ENCODE measurements at places on chromosomes 12 and 14.
A peak's percentile ranks its signal among the peaks of the same experiment; 100 is the strongest.

GRCh38 chr14:42469637-42470426, 863.2 kb downstream of the LRFN5 start:
- DNase-seq = no peak

- DNase-seq = no peak
These were observed 8.2 kb downstream of the CHST11 start for GRCh38 chr12:104464899-104465298.

- DNase-seq = no peak
These were observed 38.0 kb upstream of the GPATCH2L start for GRCh38 chr14:76113691-76114090.

DNA sequence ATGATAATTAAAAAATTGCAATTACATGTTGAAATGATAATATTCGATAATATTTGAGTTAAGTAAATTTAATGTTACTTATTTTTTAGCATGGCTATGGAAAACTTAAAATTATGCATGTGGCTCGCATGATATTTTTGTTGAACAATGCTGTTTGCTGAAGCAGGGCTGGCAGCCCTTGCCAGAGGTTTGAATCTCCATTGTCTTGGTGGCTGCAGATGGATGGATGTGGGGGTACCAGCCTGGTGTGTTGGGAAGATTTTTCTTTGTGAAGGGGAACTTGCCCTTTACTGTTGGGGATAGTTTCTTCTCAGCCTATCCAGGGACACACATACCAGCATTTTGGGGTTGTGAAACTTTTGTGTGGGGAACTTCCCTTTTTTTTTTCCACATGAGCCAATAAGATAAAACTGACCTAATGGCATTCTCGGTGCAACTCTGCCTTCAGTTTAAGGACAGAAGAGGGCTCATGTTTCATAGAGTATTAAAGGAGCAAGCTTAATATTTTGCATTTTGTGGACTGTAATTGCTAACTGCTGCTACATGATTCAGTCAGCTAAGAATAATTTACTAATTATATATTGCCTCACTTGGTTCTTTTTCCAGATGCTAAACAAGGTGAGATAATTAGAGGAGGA, 8.8 kb downstream of the RASSF3 start:
- DNase-seq = no peak

DNA sequence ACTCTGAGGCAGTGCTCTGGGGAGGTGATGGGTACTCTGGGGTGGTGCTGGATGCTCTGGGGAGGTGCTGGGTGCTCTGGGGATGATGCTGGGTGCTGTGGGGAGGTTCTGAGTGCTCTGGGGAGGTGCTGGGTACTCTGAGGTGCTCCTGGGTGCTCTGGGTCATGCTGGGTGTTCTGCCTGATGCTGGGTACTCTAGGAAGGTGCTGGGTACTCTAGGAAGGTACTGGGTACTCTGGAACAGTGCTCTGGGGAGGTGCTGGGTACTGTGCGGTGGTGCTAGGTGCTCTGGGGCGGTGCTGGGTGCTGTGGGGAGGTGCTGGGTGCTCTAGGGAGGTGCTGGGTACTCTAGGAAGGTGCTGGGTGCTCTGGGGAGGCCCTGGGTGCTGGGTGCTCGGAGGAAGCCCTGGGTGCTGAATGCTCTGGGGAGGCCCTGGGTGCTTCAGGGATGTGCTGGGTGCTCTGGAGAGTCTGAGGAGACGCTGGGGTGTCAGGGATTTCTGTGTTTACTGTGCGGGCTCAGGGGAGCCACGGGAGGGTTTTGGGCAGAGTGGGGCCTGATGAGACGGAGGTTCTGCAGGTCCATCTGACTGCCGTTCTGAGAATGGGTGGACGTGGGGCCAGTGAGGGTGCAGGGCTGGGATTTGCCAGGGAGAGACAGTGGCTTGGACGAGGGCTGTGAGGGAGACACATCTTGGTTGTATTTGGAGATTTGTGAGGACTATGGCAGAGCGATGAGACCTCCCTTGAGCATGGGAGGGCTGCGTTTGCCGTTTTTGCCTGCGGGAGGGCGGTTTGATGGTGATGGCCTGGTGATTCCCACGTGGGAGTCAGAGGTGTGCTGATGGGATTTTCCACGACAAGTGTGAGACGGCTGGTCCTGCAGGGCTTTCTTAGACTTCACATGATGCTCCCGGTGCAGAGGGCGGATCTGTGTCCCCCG, 30.0 kb downstream of the MMP17 start:
- no peak for DNase-seq

DNA sequence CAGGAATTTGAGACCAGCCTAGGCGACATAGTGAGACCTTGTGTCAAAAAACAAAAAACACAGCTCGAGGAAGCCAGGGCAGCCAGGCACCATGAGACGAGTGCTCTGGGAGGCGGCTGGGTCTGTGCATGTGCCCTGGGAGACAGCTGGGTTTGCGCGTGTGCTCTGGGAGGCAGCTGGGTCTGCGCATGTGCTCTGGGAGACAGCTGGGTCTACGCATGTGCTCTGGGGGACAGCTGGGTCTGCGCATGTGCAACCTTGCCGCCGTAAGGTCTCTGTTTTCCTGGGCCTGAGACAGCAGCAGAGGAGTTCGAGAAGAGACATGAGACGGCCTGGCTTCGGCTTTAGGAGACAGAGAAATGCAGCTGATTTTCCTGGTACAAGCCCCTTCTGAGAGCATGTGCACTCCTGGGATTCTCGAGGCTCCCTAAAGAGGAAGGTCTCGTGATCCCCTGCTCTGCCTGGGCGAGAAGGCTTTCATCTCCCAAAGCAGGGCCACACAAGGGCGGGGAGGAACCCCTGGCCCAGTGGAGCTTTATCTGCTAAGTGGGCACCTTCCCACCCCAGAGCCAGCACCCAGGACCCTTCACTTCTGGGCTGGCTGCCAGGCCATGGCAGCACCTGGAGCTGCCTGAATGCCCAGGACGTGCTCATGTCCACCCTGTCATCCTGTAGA, 3.5 kb upstream of the BDKRB1 start:
- peak; percentile 60 for DNase-seq

DNA sequence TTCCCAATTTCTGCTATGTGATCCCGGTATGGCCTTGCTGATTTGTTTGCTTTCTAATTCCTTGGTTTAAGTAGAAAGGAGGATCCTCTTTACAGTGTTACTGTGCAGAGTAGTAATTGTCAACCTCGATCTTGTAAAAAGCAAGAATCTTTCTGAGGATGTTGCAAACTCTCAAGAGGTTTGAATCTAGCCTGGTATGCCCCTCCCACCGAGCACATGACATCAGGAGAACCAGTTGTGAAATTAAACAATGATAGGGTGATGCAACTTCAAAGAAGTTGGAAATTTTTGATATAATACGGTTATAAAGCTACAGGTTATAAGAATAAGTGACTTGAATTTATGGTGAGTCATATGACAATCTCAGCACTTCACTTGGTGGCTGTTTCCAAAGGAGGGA, 35.0 kb upstream of the FUT8 start:
- DNase-seq = no peak

DNA sequence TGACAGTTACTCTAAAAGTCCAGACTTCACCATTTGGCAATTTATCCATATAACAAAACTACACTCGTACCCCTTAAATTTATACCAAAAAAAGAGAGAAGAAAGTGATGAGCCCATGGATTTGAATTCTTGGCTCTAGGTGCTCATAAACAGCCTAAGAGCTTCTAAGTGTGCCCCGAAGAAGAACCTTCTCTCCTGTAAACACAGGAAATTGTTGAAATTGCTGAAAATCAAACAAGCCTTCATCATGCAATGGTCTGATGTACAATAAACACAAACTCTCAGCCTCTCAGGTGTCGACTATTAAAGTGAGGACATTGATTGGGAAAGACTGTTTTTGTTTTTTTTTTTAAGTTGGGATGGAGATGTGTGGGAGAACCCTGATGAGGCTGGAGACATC, 21.8 kb downstream of the PDE6H start:
- no peak for DNase-seq

- DNase-seq = no peak
These were observed 46.1 kb downstream of the DDX11 start for GRCh38 chr12:31119803-31120211.

- DNase-seq = no peak
These were observed 46.8 kb upstream of the CISTR start for GRCh38 chr12:53798575-53798974.

- DNase-seq = no peak
These were observed 135.7 kb upstream of the SLC16A7 start for GRCh38 chr12:59459966-59460660.

DNA sequence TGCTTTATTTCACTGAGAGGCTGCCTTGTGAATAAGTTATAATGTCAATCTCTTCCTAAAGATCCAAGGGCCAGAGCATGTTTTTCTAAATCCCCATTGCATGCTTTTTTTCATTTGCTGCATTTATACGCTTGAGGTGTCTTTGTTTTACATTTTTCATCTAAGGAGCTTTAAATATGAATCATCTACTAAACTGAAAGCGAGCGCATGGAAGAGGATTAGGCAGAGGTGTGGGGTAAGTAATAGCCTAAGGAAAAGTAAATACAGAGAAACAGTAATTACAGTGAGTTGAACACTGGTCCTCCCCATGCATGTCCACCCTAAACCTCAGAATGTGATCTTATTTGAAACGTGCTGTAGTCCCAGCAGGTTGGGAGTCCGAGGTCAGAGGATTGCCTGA, 76.4 kb upstream of the METAP2 start:
- no peak for DNase-seq

DNA sequence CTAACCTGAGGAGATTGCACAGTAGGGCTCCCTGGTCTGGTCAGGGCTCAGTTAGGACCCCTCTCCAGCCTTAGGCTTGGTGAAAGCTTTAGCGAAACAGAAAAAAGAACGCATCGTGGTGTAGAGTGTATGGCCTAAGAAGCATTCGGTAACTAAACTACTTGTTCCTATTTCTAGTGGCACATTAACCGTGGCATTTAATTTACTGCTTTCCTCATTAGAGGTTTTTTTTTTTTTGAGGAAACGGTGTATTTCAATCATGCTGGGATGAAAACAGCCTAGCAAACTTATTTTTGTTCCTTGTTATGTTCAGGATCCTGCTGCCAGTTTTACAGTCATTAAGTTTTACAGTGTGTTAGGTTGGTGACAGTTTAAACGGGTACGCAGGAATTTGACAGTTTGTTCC, 518 bp upstream of the OSBPL8 start:
- no peak for DNase-seq

- DNase-seq = no peak
These were observed 448.7 kb upstream of the OR4E1 start for GRCh38 chr14:22122227-22122818.

DNA sequence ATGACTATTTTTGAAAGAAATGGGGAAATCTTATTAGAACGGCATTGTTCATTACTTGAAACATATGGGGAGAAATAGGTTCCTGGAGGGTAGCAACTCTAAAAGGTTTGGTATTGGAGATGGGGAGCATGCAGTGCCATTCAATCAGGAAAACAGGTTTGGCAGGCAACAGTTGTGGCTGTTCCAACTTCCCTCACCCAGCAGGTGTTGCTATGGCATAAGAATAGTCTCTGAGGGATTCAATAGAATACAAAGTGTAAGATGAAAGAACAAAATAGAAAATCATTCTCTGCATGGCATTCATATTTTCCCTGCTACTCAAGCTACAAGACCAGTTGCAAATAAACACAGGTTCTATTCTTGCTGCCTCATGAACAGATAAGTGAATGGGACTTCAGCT, 393.3 kb upstream of the RPL10L start:
- no peak for DNase-seq

DNA sequence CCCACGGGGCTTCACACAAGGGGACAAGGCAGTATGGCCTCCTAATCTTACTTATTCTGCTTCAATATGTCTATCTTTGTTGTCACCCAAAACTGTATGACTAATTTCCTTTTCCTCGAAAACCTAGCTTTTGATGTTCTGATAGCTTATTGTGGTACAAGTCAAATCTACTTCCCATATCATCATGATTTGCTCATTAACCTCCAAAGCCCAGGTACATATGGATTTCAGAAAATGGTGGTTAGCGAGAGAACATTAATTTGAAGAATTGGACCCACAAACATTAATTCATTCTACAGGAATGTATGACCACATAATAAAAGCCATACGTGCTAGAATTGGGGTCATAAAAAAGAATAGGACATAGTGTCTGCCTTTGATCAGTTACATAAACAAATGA, 412.5 kb downstream of the CCDC91 start:
- no peak for DNase-seq

- no peak for DNase-seq
These were observed 24.7 kb upstream of the C14orf180 start for GRCh38 chr14:104554608-104555429.

- no peak for DNase-seq
These were observed 93.8 kb downstream of the TMEM30B start for GRCh38 chr14:61187196-61187905.

GRCh38 chr12:96063046-96063445, 27.7 kb upstream of the LTA4H start:
- DNase-seq = no peak

DNA sequence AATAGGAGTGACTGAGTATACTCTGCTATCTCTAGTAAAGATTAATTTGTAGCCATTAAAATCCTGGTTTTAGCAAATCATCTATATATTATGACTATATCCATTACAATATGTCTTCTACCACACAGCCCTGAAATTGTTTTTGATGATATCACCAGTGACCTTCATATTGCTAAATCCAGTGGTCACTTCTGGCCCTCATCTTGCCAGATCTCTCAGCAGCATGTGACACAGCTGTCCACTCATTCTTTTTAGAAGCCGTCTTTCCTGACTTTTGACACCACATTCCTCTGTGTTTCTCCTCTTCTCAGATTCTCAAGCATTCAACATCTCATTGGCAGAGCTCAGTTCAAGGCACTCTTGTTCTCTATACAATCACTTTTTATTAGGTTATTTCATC, 54.9 kb downstream of the CPNE8 start:
- DNase-seq = no peak

DNA sequence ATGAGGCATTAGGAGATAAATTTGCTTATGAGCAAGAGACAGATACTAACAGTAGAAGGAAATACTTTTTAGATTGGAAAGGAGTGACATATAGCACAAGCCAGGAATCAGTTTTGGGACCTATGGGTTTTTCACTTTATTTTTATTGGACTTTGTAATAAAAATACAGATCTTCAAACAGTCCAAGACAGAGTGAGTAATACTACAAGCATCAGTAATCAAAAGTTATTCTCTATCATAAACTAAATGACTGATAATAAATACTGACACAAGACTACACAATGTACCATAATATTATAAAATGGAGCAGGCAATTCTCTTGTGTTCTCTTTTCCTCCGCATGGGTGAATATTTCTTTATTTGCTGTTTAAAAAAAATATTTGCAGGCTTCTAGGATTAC, 85.8 kb downstream of the DERA start:
- DNase-seq = no peak

GRCh38 chr12:22856178-22856577, 231.2 kb downstream of the ETNK1 start:
- DNase-seq = no peak

GRCh38 chr14:29643433-29644211, 284.0 kb downstream of the PRKD1 start:
- DNase-seq = no peak

DNA sequence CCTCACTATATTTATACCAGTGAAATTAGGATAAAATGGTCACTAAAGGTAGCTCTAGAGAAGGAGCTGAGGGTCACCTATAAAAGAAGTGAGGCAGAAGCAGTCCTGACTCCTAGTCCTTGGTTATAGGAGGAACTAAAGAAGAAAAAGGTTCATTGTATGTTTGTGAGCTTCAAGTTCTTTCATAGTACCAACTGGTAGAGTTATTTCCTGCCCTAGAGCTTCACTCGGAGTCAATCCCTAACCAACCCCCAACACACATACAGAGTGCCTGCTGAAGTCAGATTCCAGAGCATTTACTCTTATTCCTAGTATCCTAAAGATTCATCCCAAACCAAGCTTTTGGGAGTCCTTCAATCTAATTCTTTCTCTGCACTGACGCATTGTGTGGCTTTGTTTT, 29.3 kb upstream of the FRMD6 start:
- DNase-seq = no peak

- no peak for DNase-seq
These were observed 145.8 kb upstream of the TMPO start for GRCh38 chr12:98369581-98369980.
